ENCODE measurements at places on chromosomes 6 and 20.

DNA sequence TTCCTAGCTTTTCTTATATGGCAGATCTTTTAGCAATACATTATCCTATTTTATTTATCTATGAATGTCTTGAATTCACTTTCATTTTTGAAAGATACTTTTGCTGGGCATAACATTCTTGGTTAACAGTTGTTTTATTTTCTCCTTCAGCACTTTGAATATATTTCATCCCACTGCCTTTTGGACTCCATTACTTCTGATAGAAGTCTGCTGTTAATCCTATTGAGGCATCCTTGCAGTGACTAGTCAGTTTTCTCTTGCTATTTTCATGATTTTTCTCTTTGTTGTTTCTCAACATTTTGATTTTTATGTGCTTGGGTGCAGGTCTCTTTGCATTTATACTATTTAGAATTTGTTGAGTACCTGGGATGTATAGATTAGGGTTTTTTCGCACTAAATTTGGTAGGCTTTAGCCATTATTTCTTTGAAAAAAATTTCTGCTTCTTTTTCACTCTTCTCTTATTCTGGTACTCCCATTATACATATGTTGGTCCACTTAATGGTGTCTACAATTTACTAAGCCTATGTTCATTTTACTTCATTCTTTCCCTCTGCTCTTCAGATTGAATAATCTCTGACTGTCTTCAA lies 53.2 kb downstream of the PHACTR3 start:
- no peak for DNase-seq

DNA sequence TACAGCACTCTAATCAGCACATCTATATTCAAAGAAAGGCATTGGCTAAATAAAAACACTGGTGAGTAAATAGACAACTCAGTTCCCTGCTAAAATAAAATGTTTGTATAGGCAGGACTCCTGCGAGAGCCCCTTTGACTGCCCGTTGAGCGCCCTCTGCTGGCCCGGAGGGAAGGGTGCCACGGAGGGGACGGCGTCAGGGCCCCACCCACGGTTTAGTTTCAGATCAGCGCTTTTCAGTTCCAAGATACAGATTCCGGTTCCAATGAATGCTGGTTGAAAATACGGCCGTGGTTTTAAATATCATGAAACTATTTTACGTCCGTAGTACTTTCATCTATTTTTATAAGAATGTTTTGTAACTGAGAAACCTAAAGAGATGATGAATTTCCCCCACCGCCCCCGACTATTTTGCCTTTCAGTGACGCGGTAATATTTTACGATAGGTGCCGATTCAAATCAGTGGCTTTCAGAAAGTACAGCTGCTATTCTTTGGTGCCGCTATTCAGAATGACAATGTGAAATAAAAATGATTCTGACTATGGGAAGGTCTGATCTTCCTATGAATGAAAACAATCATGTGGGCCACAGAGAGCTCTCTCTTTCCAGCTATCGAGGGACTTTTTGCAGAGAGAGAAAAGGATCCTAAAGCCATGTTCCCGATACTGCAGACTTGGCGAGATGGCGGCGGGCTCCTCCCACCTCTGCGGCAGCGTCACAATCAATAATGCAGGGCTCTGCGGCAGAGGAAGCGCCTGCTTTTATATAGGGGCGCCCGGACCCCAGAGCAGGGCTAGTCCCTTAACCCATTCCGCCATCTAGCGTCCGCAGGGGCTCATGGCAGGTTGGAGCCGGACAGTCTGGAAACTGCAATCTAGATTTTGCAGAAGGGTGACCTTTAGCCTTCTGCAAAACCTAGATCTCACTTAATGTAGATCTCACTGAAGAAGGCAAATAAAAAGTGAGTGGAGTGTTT lies 10.6 kb upstream of the CCN6 start:
- peak; percentile 95 for DNase-seq

- DNase-seq = no peak
These were observed 116.9 kb downstream of the SLX4IP start for GRCh38 chr20:10551732-10552724.

DNA sequence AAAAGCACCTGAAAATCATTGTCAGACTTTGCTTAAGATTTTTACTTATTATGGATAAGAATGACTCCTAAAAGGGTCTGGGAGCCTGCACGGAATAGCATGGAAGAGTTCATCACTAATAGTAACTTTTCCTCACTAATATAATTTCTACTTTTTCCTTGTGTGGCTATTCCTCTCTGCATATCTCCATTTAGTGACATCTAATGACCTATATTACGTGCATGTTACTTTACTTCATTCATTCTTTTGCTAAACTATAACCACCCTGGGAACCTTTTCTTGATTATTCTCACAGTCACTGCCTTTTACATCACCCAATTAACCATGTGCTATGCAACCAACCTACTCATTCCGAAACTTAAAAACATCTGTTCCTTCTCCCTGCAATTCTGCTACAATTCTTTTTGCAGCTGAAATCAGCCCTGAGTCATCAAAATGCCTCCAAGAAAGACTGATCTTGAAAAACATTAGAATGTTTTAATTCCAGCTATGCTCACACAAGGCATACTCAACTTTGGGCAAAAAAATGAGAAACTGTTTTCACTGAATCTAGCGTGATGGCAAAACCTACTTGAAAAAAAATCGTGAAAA lies 313.3 kb downstream of the RNGTT start:
- DNase-seq = peak; percentile 87

DNA sequence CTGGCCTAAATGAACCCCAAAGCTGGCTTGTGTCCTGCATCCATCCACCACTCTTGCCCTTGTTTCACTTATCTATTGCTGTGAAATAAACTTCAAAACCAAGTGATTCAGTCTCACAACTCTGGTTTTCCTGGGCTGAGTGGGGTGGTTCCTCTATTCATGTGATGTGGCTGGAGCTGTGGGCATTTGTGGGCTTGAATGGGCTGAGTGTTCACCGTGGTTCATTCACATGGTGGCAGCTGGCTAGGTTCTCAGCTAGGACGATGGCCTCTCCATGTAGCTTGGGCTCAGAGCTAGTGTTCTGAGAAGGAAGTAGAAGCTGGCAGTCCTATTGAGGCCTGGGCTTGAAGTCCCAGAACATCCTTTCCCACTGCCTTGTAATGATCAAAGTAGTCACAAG lies 30.4 kb downstream of the FKBP1A start:
- DNase-seq = no peak
